Endothelial cell of umbilical vein (primary cell): ENCODE measurements at places on chromosomes 12 and 14. TPM values are rescaled to one million over a fixed set of nuclear protein-coding genes. Genes with fewer than 3 reads are reported as not detected.
A peak's percentile ranks its signal among the peaks of the same experiment; 100 is the strongest.

DNA sequence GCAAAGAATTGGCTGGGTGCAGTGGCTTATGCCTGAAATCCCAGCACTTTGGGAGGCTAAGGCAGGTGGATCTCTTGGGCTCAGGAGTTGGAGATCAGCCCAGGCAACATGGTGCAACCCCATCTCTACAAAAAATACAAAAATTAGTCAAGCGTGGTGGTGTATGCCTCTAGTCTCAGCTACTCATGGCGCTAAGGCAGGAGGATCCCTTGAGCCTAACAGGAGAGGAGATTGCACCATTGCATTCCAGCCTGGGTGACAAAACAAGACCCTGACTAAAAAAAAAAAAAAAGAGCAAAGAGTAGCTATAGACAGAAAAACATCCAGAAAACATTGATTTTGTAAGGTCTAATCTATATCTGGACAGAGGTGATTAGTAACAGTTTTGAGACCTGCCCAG is 25.0 kb downstream of the KIF21A start:
- H3K4me3 ChIP-seq, result no peak overlapping the region
- H3K4me1 ChIP-seq, result no peaks in the 10 kb centered on the region
- no peak for DNase-seq
- H3K27me3 ChIP-seq, result no peaks in the 10 kb centered on the region
- H3K36me3 ChIP-seq, result no peaks in the 10 kb centered on the region

GRCh38 chr12:51635346-51635745 is 44.3 kb downstream of the SCN8A start:
- H3K27me3 ChIP-seq, result no peaks in the 10 kb centered on the region
- no peak overlapping the region for H3K27ac ChIP-seq
- no peaks in the 10 kb centered on the region for H3K36me3 ChIP-seq
- peaks cover under 1% of the 10 kb centered on the region for H3K4me1 ChIP-seq

GRCh38 chr12:114848666-114849065 is 164.7 kb upstream of the TBX3 start:
- DNase-seq, result no peak
- H3K27me3 ChIP-seq, result no peaks in the 10 kb centered on the region
- no peaks in the 10 kb centered on the region for H3K4me1 ChIP-seq
- H3K27ac ChIP-seq, result no peak overlapping the region
- H3K36me3 ChIP-seq, result no peaks in the 10 kb centered on the region

DNA sequence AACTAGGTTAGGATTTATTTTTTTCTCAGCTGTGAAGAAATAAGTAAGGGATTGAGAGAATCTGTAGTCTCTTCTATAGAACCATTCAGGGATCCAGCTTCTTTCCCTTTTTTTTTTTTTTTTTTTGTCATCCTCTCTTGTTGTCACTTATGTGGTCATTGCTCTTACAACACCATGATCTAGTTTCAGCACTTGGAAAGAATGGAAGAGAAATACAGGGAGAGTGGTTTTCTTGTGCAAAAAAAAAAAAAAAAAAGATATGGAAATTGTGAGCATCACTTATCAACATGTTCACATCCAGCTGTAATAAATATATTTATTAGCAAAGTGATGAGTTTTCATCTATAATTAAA is 599.3 kb downstream of the SLC6A15 start:
- H3K4me1 ChIP-seq, result no peaks in the 10 kb centered on the region
- no peaks in the 10 kb centered on the region for H3K36me3 ChIP-seq
- no peak for DNase-seq

DNA sequence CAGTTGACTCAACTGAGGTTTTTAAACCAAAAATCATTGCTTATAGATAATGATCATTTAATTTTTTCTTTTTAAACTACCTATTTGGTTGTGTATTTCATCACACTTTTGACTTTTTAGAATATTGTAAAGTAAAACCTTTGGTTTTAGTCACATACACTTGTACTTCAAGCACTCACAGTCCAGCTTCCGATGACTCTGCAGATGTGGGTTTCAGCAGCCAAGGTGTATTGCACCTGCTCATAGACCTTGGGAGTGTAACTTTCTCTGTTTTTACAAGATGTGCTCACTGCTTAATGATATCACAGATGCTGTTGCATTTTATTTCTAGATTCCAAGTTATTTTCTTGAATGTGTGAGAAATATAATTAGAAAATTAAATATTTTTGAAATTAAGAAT is 188.3 kb upstream of the SLC38A2 start:
- H3K4me1 ChIP-seq, result peaks cover 33% of the 10 kb centered on the region
- H3K36me3 ChIP-seq, result no peaks in the 10 kb centered on the region
- H3K27ac ChIP-seq, result no peak overlapping the region

DNA sequence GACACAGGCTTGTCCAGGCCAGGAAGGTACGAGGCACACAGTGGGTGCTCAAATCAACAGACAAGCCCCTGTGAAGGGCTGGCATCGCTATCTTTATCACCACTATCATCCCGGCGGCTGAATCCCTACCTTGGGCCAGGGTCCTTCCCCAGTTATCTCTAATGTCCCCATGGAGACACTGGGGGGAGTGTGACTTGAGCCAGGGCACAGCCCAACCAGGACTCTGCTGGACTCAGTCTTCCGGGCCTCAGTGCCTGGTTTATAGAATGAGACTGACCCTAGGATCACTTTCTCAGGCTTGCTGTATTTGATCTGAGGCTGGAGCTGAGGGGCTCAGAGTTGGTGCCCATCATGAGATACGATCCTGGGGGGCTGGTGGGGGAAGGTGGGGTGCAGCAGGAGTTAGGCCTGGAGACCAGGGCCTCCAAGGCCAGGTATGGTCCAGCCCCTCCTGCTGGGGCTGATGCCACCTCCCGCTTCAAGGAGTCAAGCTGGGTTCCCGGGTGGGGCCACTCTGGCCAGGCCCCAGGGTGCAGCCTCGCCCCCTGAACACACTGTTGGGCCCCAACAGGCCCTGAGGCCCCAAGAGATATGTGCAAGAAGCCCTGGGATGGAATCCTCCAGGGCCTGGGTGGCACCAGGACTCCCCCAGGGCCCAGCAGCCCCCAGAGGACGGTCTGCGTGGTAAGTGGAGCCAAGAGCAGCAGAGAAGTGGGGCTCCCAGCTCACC is 11.8 kb downstream of the BEGAIN start:
- no peaks in the 10 kb centered on the region for H3K36me3 ChIP-seq
- no peak for DNase-seq
- H3K27ac ChIP-seq, result no peak overlapping the region
- H3K27me3 ChIP-seq, result peaks cover 6% of the 10 kb centered on the region
- H3K4me3 ChIP-seq, result no peak overlapping the region

- DNase-seq, result peak; percentile 49
- H3K4me3 ChIP-seq, result no peak overlapping the region
- no peaks in the 10 kb centered on the region for H3K27me3 ChIP-seq
- H3K36me3 ChIP-seq, result no peaks in the 10 kb centered on the region
- no peaks in the 10 kb centered on the region for H3K4me1 ChIP-seq
- H3K27ac ChIP-seq, result no peak overlapping the region
These were observed 133.6 kb downstream of the TTLL5 start for GRCh38 chr14:75794615-75795038.

DNA sequence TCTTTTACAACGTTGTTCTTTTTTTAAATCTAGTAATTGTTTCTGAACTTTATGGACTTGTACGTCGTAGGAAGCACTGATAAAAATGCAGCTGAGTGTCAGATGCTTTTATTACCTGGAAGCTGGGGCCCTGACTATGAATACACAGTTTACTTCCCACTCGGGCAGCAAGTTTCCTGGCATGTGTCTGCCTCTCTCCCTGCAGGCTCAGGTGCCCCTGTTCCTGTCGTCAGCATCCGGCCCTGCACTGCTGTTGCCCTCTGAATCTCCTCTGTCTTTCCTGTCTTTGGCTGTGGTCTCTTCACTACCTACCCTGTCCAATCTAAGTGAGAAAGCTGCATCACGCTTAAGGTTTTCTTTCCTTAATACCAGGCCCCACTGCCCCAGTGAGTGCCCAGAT is 75.8 kb downstream of the PELI2 start:
- H3K4me1 ChIP-seq, result peaks cover 14% of the 10 kb centered on the region
- H3K27ac ChIP-seq, result no peak overlapping the region
- no peak for DNase-seq
- H3K27me3 ChIP-seq, result no peaks in the 10 kb centered on the region

DNA sequence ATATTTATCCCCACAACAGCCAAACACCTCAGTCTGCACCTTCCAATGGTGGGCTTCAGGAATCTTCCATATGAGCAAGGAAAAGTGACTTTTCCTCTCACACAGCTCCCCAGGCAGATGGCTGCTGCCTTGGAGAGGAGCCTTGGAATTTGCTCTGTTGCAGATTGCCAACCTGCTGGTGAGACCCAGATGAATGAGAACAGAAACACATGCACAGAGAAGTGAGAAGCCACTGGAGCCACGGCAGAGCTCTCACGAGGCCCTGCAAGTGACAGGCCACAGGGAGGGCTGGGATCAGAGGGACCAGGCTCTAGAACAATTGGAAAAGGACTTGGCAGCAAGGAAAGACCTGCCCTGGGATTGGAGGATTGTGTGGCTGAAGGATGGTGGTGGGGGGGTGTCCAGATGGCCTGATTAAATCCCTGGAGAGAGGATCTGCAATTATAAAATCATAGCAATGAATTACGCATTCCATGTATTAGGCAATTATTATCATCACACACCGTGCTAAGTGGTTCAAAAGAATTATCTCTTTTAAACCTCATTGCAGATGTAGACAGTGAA is 84.9 kb upstream of the PWP1 start:
- H3K36me3 ChIP-seq, result no peaks in the 10 kb centered on the region
- no peaks in the 10 kb centered on the region for H3K27me3 ChIP-seq
- DNase-seq, result no peak
- H3K27ac ChIP-seq, result no peak overlapping the region
- H3K4me1 ChIP-seq, result no peaks in the 10 kb centered on the region

DNA sequence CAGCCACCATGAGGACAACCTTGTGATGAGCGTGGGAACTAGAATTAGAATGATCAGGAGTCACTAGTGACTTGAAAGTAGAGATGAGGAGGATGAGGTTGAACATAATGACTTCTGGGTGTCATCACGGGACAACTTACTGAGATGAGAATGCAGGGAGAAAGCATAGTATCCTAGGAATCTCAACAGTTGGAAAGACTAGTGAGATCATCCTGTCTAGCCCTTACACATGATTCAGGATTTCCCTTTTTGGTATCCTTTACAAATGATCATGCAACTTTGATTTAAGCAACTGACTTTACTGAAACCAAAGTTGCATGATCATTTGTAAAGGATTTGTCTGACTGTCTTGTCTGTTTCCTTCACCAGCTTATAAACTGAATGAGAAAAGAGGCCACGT is 51.8 kb upstream of the HIF1A start:
- DNase-seq, result no peak
- no peaks in the 10 kb centered on the region for H3K4me1 ChIP-seq
- no peaks in the 10 kb centered on the region for H3K36me3 ChIP-seq
- H3K4me3 ChIP-seq, result no peak overlapping the region
- no peaks in the 10 kb centered on the region for H3K27me3 ChIP-seq
- H3K27ac ChIP-seq, result no peak overlapping the region

Gene MYO1H
- not detected in 2 replicates for total RNA-seq

Gene TCL1B
- total RNA-seq, result not detected in 2 replicates

Gene PPP2R3C
- total RNA-seq, result 40.6 and 46.0 TPM in 2 replicates

Gene NKX2-1
- not detected in 2 replicates for total RNA-seq

Gene CHST11
- 20.9 and 24.2 TPM in 2 replicates for total RNA-seq
